Thoracic aorta (tissue), 2 donors: ENCODE measurements at places on chromosomes 4 and X.

- no peak for DNase-seq
Observed at GRCh38 chr4:52842792-52843191, 19.3 kb upstream of the RASL11B start.

GRCh38 chr4:24468071-24468470 lies 116.3 kb downstream of the DHX15 start:
- no peak for DNase-seq

GRCh38 chr4:168701061-168701460 lies 204.2 kb downstream of the PALLD start:
- no peak for DNase-seq

GRCh38 chr4:78534286-78534955 lies 17.1 kb upstream of the ANXA3 start:
- DNase-seq = no peak

GRCh38 chr4:8227201-8227770 lies 28.2 kb downstream of the SH3TC1 start:
- DNase-seq = no peak

GRCh38 chrX:17555846-17556245 lies 180.8 kb downstream of the NHS start:
- no peak for DNase-seq

GRCh38 chr4:10917566-10917965 lies 233.0 kb upstream of the CLNK start:
- no peak for DNase-seq
